ENCODE measurements at places on chromosomes 5 and 9.

- DNase-seq = no peak
Measured at GRCh38 chr5:126975796-126976195, 54.6 kb downstream of the MARCHF3 start.

DNA sequence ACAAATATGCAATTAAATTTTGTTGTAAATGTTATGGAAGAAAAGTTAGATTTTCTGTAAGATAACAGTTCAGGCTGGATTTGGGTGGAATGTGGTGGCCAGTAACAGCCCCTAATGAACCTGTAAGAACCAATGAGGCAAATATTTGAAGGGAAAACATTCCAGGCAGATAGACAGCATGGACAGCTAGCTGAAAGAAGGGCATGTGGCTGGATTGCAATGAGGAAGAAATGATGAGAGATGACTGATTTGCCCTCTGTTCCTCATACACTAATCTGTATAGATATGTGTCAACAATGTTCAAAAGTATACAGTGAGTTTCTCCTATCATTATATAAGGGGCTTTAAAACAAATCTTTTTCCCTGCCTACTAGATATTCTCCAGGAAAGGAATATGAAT is 58.8 kb downstream of the MAN2A1 start:
- no peak for DNase-seq

- no peak for DNase-seq
Measured at GRCh38 chr5:170151097-170151831, 45.6 kb downstream of the FOXI1 start.

DNA sequence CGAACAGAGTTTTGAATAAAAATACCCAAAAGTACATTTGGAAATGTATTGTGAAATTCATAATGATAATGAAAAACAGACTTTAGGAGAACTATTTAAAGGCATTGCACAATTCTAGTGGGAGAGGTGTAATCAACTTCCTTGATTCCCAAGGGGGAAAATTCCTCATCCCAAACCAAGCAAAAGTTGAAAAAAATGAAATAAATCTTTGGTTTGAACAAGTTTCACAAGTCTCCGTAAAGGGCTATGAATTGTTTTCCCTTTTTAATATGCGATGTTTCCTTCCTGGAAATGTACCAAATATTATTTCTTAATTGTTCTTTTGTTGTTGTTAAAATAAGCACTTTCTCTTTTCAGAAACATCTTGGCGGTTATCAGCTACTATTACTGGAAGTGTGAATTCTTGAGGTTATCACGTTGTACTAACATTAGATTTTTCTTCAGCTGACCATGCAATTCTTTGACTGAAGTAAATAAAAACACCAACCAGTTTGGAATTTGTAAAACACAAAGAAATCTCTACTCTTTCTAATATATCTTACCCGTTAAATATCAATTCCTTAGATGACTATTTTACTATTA is 59.3 kb downstream of the SVEP1 start:
- DNase-seq = no peak

DNA sequence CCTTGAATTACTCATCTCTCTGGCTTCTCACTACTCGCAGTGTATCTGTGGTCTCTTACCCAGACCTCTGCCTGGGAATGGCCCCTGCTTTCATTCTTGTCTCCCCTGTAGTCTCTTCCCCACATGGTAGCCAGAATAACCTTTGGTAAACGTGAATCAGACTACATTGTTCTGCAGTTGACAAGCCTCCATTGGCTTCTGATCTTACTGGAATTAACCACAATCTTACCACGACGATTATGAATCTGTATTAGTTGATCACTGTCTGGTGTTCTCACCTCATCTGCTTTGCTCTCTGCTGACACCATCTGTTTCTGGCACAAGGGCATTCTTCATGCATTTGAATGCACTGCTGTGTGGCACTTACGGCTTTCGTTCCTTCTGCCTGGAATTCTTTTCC is 781.2 kb downstream of the MTRR start:
- DNase-seq = no peak

GRCh38 chr5:25744908-25745307 is 1100.1 kb upstream of the CDH10 start:
- DNase-seq = no peak

- DNase-seq = no peak
Measured at GRCh38 chr9:115189686-115190085, 71.7 kb upstream of the TNC start.

- no peak for DNase-seq
Measured at GRCh38 chr9:131524665-131525315, 6.3 kb downstream of the UCK1 start.

DNA sequence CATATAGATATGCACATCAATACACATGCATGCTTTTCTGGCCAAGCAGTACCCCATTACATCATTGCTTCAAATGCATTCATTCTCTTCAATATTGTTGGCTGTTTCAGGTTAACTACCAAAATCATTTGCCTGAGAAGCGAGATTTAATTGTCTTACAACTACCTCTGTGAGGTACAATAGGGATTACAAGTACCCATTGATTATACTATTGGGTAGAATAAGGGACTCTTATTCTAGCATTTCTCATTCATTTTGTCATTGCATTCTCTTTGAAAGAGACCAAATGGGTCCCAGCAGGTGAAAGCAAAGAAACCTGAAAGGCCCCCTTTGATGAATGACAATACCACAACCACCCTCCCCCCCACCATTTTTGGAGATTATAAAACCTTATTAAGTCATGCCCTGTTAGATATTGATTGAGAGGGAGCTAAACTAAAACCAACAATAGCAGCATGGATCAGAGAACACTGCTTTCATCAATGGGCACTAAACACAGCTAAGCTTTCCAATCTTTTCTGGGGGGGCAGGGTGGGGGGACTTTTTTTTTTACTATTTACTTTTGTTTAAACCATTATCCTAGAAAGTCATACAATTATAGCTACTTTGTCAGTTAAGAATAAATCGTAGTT is 375.0 kb upstream of the CCNH start:
- DNase-seq = no peak

GRCh38 chr9:113990975-113991471 is 87.1 kb downstream of the AMBP start:
- no peak for DNase-seq

DNA sequence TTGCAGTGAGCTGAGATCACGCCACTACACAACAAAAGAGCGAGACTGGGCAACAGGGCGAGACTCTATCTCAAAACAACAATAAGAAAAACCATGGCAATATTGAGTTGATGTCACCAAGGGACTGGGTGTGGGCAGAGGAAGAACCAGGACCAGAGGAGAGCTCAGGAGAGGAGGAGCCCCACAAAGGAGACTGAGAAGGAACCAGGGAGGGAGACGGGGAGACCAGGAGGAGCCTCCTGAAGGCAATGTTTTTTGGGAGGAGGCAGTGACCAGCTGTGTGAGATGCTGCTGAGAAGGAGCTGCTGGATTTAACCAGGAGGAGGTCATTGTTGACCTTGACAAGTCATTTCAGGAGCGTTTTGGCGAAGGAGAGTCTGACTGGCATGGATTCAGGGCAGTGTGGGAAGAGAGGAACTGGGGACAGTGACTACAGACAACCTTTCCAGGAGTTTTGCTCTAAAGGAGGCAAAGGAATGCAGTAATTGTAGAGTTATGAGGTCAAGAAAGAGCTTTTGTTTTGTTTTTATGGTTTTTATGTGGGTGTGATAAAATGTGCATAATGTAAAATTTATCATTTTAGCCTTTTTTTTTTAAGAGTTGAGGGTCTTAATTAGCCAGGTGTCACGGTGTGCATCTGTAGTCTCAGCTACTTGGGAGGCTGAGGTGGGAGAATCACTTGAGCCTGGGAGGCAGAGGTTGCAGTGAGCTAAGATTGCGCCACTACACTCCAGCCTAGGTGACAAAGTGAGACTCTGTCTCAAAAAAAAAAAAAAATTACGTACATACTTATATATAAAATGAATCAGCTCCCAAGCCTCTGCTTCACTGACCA is 17.9 kb downstream of the TRUB2 start:
- DNase-seq = no peak

- no peak for DNase-seq
Measured at GRCh38 chr5:169862391-169862811, 117.9 kb downstream of the INSYN2B start.

- peak; percentile 92 for DNase-seq
Measured at GRCh38 chr5:168579488-168580226, 489 bp upstream of the PANK3 start.
